ENCODE measurements at places on chromosomes 7 and 10.
A peak's percentile ranks its signal among the peaks of the same experiment; 100 is the strongest.

DNA sequence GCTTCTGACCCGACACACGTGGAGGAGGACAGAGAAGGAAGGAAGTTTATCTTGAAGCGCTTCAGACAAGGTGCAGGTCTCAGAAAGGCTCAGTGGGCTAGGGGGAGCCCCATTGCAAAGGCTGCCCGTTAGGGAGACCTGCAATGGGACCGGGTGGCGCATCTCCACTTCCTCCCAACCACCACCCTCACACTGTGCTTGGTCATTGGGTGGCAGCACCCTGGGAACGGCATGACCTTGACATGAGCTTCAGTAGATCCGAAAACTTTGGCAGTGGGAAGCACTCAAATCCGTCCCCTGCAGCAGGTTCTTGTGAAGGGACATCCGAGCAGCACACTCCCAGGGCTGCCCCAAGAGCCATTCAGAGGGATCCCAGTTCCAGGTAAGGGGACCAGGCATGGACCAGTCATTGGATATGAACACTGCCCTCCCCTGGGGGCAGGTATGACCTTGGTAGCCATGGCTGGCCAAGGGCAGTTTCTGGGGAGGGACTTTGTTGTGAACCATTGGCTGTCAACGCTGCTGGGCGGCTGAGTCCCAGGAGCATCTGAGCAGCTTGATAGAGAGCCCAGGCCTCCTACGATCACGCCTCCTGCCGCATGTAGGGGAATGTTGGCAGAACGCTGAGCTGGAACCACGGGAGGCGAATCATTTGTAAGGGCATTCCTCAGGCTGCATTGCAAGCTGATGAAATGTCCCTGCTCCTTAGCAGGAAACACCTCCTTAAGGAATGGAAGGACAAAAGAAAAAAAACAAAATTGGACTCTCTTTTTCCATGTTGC lies 31.7 kb downstream of the GALNTL5 start:
- DNase-seq = no peak
- peaks cover 3% of the 10 kb centered on the region for H3K4me1 ChIP-seq
- H3K36me3 ChIP-seq = no peaks in the 10 kb centered on the region
- H3K27ac ChIP-seq = no peak overlapping the region
- H3K27me3 ChIP-seq = no peaks in the 10 kb centered on the region

DNA sequence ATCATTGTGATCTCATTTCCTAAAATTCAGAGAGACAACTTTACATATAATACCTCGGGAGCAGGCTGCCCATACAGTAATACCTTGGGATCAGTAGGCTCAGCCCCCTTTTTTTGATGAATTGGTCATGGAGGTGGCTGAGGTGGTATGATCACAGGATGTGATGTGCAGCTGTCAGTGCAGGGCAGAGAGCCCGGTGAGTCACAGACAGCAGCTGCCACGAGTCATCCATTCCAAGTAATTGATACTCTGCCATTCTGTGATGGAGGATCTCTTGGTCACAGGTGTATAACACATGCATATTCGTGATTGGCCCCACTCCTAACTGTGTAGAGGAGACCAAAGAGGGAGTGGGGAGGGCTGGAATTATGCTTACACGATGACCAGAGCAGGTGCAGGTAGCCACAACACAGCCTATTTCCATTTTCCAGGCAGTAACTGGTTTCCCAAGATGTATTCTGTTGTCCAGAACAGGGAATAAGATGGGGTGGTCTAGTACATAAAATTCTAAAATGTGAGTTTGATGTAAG lies 14.1 kb downstream of the NRCAM start:
- no peak overlapping the region for H3K4me3 ChIP-seq
- no peak for DNase-seq
- H3K27me3 ChIP-seq = no peaks in the 10 kb centered on the region
- H3K27ac ChIP-seq = no peak overlapping the region
- H3K36me3 ChIP-seq = no peaks in the 10 kb centered on the region

- no peaks in the 10 kb centered on the region for H3K36me3 ChIP-seq
- H3K4me3 ChIP-seq = no peak overlapping the region
- H3K27me3 ChIP-seq = no peaks in the 10 kb centered on the region
- H3K27ac ChIP-seq = peak overlapping the region; percentile 72
Observed at GRCh38 chr7:41415471-41416207, 287.3 kb downstream of the INHBA start.

- H3K27ac ChIP-seq = no peak overlapping the region
- no peak overlapping the region for H3K4me3 ChIP-seq
- H3K27me3 ChIP-seq = no peaks in the 10 kb centered on the region
- no peak for DNase-seq
- no peaks in the 10 kb centered on the region for H3K36me3 ChIP-seq
Observed at GRCh38 chr10:21002091-21002878, 105.2 kb upstream of the NEBL start.

- no peak overlapping the region for H3K4me3 ChIP-seq
- peak; percentile 71 for DNase-seq
- H3K27ac ChIP-seq = no peak overlapping the region
- no peaks in the 10 kb centered on the region for H3K4me1 ChIP-seq
- H3K27me3 ChIP-seq = no peaks in the 10 kb centered on the region
Observed at GRCh38 chr10:123967626-123968243, 76.1 kb upstream of the CPXM2 start.

DNA sequence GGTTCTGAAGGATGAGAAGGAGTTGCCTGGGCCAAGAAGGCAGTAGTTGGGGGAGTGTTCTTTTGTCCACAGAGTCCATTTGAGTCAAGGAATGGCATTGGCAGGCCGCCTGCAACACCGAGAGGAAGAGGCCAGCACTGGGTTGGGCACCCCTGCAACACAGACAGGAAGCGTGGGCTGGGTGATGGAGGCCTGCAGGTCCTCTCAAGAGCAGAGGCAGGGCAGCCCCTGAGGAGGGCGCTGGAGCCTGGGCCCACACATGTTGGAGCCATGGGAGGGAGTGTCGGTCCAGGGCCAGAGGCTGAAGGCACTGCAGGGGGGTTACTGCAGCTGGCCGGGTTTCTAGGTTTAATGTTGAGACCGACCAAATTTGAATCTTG lies 137.3 kb downstream of the PTPN20 start:
- no peaks in the 10 kb centered on the region for H3K4me1 ChIP-seq
- H3K36me3 ChIP-seq = no peaks in the 10 kb centered on the region
- H3K27ac ChIP-seq = no peak overlapping the region
- no peak for DNase-seq

DNA sequence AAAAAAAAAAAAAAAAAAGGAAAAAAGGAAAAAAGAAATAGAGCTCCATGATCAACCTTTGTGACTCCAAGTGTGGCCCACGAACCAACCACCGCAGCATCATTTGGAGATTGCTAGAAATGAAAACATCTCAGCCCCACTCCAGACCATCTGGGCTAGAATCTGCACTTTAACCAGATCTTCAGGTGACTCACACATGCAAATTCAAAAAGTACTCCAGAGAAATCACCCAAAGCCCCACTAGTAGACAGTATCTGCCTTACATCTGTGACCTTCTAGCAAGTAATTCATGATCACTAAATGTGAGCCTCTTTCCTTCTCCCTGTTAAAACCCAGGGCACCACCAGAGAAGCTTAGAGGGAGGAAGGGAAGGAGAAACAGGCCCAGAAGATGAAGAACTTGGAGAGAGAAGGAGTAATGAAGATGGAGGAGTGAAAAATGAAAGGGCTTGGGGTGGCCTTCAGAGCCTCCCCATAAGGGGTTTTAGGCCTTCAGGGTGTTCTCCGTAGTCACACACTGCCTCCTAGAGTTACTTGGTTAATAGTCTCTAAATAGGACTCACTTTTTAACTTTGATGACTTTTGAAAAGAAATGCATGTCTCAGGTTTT lies 94.0 kb downstream of the SLC37A3 start:
- DNase-seq = no peak
- no peak overlapping the region for H3K27ac ChIP-seq
- no peaks in the 10 kb centered on the region for H3K27me3 ChIP-seq
- no peaks in the 10 kb centered on the region for H3K36me3 ChIP-seq
- H3K4me3 ChIP-seq = no peak overlapping the region

- no peak overlapping the region for H3K4me3 ChIP-seq
- H3K36me3 ChIP-seq = no peaks in the 10 kb centered on the region
- no peak overlapping the region for H3K27ac ChIP-seq
- DNase-seq = no peak
- H3K27me3 ChIP-seq = no peaks in the 10 kb centered on the region
- no peaks in the 10 kb centered on the region for H3K4me1 ChIP-seq
Observed at GRCh38 chr10:24341371-24341770, 132.4 kb downstream of the KIAA1217 start.

DNA sequence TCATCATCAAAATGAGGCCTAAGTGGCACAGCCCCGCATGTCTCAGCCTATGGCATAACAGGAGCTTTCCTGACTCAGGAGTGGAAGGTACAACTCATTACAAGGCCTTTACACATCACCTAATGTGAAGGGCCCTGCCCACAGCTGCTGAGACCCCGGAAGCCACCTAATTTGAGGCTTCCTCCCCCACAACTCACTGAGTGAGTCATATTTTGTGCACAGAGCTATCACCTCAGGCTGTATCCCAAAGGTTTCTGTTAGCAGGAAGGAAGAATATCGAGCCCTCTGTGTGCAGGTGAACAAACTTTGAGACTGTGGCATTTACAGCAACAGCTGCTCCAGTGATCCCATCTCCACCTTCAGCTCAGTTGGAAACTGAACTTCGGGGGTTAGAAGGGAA lies 20.6 kb downstream of the HTR5A start:
- H3K36me3 ChIP-seq = no peaks in the 10 kb centered on the region
- H3K4me1 ChIP-seq = no peaks in the 10 kb centered on the region
- H3K27me3 ChIP-seq = peaks cover 6% of the 10 kb centered on the region
- DNase-seq = no peak

- no peaks in the 10 kb centered on the region for H3K36me3 ChIP-seq
- H3K27me3 ChIP-seq = no peaks in the 10 kb centered on the region
- H3K27ac ChIP-seq = no peak overlapping the region
- H3K4me1 ChIP-seq = no peaks in the 10 kb centered on the region
- no peak for DNase-seq
Observed at GRCh38 chr7:145909991-145910513, 206.5 kb upstream of the CNTNAP2 start.

GRCh38 chr7:141436139-141436538 lies 115.1 kb upstream of the AGK start:
- H3K36me3 ChIP-seq = no peaks in the 10 kb centered on the region
- no peaks in the 10 kb centered on the region for H3K27me3 ChIP-seq
- H3K27ac ChIP-seq = no peak overlapping the region
- no peak overlapping the region for H3K4me3 ChIP-seq

- no peak overlapping the region for H3K27ac ChIP-seq
- no peak for DNase-seq
- no peaks in the 10 kb centered on the region for H3K4me1 ChIP-seq
Observed at GRCh38 chr10:76657337-76658012, 980.1 kb downstream of the KCNMA1 start.

DNA sequence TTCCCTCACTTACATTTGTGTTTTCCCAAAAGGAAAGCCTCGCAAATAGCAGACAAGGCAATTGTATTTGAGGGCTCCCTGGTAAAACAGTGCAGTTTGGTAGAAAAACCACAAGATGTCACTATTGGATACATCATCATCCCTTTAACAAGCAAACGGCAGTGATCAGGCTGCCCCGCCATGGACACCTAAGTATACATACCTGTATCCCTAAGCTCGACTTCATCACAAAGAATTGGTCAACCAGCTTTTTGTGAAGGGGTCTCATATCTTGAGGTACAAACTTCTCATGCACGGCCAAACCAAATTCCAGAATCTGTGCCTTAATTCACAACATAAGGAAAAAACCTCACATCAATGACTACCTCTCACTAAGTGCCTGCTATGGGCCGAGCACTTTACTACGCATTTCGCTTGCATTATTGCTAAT lies 179.5 kb upstream of the IMMP2L start:
- H3K4me1 ChIP-seq = peaks cover 5% of the 10 kb centered on the region
- no peak overlapping the region for H3K4me3 ChIP-seq
- no peak for DNase-seq
- H3K27me3 ChIP-seq = no peaks in the 10 kb centered on the region

GRCh38 chr7:120856621-120857352 lies 1.2 kb downstream of the TSPAN12 start:
- H3K4me1 ChIP-seq = peaks cover 2% of the 10 kb centered on the region
- H3K27ac ChIP-seq = peak overlapping the region; percentile 28
- H3K27me3 ChIP-seq = no peaks in the 10 kb centered on the region
- no peaks in the 10 kb centered on the region for H3K36me3 ChIP-seq
- peak overlapping the region; percentile 86 for H3K4me3 ChIP-seq

DNA sequence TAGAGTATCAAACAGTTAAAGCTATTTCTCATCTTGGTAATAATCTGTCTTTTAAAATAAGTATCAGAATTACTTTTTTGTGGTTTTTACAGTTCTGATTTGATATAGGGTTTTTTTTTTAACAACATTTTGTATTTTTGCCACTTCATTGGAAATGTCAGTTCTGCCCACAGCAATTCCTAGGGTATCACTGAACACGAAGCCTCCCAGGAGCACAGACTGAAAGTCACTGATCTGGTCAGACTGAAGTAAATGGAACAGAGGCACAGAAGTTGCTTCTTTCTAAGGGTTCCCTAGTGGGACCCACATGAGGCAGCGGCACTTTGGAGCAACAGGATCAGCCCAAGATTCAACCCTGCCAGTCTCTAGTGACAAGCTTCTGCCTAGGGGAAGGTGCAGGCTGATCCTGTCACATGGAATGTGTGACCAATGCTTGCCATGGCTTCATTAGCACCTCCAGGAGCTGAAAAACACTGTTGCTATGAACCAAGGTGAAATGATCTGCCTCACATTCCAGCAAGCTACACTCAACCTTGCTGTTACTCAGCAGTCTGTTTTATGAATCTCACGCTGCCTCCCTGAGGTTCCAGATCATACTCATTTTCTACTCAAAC lies 273.4 kb upstream of the CSTF2T start:
- no peaks in the 10 kb centered on the region for H3K4me1 ChIP-seq
- H3K27ac ChIP-seq = no peak overlapping the region
- no peak for DNase-seq
- no peak overlapping the region for H3K4me3 ChIP-seq

GRCh38 chr7:92421676-92422435 lies 25.4 kb upstream of the GATAD1 start:
- H3K27ac ChIP-seq = no peak overlapping the region
- H3K36me3 ChIP-seq = no peaks in the 10 kb centered on the region
- no peaks in the 10 kb centered on the region for H3K27me3 ChIP-seq
- DNase-seq = no peak
- no peak overlapping the region for H3K4me3 ChIP-seq

- H3K27me3 ChIP-seq = no peaks in the 10 kb centered on the region
- no peak for DNase-seq
- no peaks in the 10 kb centered on the region for H3K4me1 ChIP-seq
- no peak overlapping the region for H3K4me3 ChIP-seq
- H3K27ac ChIP-seq = no peak overlapping the region
- no peaks in the 10 kb centered on the region for H3K36me3 ChIP-seq
Observed at GRCh38 chr10:30284865-30285594, 64.0 kb downstream of the MTPAP start.

- H3K4me1 ChIP-seq = no peaks in the 10 kb centered on the region
- no peaks in the 10 kb centered on the region for H3K27me3 ChIP-seq
- peaks cover 66% of the 10 kb centered on the region for H3K36me3 ChIP-seq
- no peak overlapping the region for H3K27ac ChIP-seq
- no peak for DNase-seq
- no peak overlapping the region for H3K4me3 ChIP-seq
Observed at GRCh38 chr10:42790835-42791234, 8.2 kb downstream of the BMS1 start.

DNA sequence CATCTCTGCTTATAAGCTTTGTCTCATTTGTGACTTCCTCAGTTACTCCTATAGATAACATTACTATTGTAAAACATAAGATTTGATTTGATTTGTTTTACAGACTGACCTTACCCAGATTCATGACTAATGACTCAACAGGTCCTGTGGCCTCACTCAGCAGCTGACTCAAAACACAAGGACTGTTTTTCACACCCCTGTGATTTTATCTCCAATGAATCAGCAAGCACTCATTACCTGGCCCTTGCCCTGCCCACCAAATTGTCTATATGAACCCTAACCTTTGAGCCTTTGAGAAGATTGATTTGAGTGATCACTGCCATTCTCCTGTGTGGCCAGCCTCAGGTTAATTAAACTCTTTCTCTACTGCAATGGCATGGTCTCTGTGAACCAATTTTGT lies 1064.6 kb upstream of the LRRTM3 start:
- no peak overlapping the region for H3K27ac ChIP-seq
- H3K4me3 ChIP-seq = no peak overlapping the region
